ENCODE measurements at places on chromosomes 5 and 9.

DNA sequence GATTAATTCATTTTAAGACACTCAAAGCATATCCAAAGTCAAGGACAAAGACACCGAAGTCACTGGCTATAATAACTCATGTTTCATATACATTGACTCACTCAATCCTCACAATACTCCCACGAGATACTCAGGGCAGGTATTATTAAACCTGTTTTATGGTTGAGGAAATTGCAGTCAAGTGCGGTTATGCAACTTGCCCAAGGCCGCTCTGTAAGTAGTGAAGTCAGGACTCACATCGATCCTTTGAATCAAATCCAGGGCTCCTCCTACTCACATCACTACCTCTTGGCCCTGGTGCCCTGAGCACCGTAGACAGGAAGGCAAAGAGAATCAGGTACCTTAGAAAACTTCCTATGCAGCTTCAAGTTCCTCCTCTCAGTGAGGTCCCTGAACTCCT is 87.8 kb upstream of the APC start:
- DNase-seq: no peak

DNA sequence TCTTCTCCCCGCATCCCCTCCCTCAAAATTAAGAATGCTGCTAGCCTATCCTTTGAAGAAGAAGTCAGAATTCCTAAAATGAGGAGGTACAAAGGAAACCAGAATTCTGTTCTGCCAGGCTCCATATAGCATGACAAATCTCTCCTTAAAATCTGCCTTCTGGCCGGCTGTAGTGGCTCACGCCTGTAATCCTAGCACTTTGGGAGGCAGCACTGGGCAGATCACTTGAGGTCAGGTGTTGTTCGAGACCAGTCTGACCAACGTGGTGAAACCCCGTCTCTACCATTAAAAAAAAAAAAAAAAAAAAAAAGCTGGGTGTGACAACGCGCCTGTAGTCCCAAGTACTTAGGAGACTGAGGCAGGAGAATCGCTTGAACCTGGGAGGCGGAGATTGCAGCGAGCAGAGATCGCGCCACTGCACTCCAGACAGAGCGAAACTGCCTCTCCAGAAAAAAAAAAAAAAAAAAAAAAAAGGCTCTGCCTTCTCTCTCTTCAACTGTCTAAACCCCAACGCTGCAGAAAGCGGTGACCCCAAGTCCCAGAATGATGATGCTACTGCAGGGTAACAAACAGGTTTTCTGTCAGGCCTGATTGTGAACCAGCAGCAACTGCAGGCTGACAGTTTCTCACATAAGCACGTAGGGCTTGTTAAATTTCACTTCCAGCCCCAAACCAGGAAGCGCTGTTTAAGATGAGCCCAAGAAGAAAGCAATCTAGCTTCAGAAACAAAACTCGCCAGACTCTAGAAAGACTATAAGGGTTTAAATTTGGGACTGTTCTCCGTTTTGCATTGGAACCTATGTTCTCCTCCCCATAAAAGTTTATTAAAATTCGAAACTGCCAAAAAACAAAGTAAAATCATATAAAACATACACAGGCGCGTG is 963 bp upstream of the CAST start:
- peak; percentile 47 for DNase-seq

GRCh38 chr5:153456993-153457392 is 33.5 kb upstream of the GRIA1 start:
- DNase-seq: no peak

GRCh38 chr9:4258320-4259090 is 41.4 kb downstream of the GLIS3 start:
- no peak for DNase-seq

GRCh38 chr9:99137891-99138290 is 33.0 kb downstream of the TGFBR1 start:
- no peak for DNase-seq

GRCh38 chr5:3729631-3730030 is 134.0 kb downstream of the IRX1 start:
- no peak for DNase-seq

GRCh38 chr9:91289244-91289643 is 72.5 kb downstream of the AUH start:
- no peak for DNase-seq

DNA sequence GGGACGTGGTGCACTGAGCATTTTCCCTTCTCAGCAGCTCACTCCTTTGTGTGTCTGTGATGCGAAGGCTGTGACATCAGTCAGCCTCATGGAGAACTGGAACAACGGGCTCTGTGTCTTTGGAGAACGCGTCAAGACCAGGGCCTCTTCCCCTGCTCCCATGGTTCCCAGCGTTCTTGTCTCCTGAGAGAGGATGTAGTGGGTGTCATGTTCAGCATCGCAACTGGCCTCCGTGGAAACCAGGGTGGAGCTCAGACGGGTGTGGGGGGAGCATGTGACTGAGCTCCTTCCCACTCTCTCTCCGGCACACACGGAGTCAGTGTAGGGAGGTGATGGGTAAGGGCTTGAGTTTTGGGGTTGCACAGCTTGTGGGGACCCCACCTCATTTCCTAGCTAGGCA is 59.7 kb downstream of the TENT4A start:
- DNase-seq: no peak

DNA sequence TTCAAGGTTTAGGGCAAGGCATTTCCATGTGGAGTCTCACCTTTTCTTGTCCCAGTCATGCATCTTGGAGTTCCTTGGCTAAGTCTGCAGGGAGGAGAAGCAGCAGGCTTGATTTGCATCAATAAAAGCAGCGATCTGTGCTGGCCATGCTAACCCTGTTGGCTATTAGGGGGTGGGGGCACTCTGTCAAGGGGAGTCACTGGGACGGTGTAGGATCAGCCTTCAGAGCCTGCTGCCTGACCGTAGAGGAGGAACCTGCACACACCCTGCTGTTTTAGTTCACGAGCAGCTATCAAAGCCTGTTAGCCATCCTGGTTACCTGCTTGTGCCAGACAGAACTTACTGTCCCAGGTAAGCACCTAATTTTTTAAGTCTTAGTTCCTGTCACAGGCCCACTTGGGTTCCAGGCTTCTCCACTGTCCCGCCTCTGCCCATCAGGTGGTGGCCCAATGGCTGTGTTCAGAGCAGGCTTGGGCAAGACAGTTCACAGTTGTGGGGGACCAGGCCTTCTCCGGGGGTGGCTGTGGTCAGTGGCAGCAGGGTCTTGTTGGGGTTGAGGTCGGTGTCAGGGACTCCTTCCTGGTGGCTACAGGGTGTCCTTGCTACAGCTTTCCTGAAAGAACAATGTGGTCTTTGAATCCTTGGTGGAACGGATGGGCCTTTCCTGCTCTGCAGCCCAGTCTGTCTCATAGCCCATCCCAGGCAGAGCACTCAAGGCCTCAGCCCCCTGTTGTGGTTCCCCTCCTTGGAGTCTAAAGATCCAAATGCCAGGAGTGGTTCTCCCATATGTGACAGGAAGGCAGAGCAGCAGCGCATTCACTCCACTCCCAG is 43.7 kb downstream of the SECISBP2 start:
- peak; percentile 21 for DNase-seq

- DNase-seq: no peak
Measured at GRCh38 chr5:156125118-156125517, 201.8 kb upstream of the SGCD start.

- DNase-seq: no peak
Measured at GRCh38 chr5:170511551-170512258, 7.9 kb downstream of the KCNIP1 start.

- DNase-seq: no peak
Measured at GRCh38 chr5:147359101-147359500, 124.3 kb downstream of the STK32A start.

DNA sequence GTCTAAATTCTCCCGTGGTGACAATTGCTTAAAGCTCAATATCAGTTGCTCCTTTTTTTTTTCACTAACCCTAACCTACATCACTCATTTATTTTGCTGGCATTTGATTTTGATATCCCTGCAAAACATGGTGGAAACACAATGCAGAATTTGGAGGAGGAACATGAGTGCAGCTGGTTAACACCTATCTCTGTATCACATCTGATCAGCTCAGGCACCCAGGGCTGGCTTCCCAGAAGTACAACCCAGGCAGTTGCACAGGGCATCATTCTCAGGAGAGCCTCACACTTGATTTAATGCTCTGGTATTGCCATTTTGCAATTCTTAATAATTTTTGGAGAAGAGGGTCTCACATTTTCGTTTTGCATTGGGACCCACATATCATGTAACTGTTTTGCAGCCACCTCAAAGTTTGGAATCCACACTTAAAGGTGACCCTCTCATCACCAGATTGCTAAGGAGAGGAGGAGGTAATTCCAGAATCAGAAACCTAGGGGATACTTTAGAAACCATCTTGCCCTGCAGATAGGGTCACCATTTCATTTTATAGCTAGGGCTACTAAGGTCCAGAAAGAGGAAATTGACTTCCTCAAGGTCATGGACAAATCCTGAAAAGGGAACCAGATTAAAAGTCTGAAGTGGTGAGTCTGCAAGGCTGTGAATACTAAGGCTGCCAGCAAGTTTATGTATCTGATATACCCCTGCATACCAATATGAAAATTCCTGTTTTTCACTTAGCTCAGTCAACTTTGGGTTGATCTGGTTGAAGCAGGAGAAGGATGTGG is 19.3 kb upstream of the ADAM19 start:
- DNase-seq: no peak

- no peak for DNase-seq
Measured at GRCh38 chr9:131496844-131497405, 5.8 kb upstream of the POMT1 start.

DNA sequence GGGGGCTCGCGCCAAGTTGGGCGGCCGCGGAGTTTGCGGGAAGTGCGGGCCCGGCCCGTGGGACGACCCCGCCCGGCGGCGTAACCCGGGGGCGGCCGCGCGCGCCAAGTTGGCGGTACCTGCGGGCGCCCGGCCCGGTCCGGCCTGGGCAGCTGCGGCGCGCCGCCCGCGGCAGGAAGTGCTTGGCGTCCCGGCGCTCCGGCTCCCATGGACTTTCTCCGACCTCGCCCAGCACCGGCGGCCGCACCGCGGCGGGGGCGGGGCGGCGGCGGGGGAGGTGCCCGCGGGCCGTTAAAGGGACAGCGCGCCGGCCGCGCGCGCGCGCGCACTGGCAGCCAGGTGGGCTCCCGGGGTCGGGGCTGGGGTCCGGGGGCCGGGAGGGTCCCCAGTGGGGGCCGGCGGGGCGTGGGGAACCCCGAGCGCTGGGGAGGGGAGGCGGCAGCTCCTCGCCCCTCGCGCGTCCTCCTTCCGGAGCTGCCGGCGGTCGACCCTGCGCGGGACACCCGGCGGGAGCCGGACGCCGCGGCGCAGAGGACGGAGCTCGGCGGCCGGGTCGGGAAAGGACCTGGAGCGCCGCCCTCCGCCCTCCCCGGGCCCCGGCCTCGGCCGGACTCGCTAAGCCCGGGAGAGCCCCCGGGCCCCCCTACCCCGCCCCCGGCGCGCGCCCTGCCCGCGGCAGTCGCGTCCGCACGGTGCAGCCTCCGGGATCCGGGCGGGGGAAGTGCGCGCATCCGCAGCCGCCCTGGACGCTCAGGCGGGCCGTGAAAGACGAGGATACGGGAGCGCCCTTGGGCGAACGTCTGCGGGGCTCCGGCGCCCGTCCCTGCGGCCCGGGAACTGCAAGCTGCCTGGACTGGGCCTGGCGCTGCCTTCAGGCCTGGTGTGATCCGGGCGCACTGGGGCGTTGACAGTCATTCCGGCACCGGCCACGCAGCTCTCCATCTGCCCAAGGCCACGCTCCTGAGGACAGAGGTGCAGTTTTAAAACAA is at the start of gene NACC2:
Gene NACC2, minus strand, starts transcription at position 220 of the 989 bp plus-strand sequence. CDS start 44,768 bp downstream, outside the sequence.
- DNase-seq: peak; percentile 53

GRCh38 chr9:81472701-81473100 is 216.6 kb downstream of the TLE1 start:
- DNase-seq: no peak

- no peak for DNase-seq
Measured at GRCh38 chr5:72618708-72619107, 111.5 kb upstream of the ZNF366 start.

DNA sequence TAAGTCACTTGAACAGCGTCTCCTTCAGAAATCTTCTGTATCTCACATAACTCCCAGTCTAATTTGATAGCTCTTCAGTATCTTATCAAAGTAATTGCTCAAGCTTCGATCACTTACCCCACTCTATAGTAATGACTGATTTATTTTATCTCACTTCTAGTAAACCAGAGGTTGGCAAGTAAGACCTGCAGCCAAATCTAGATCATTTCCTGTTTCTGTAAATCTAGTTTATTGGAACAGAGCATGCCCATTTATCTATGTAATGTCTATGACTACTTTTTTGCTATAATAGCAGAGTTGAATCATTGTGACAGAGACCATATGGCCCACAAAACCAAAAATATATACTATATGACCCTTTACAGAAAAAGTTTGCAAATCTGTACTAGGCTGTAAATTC is 40.1 kb downstream of the TSSK1B start:
- DNase-seq: no peak

DNA sequence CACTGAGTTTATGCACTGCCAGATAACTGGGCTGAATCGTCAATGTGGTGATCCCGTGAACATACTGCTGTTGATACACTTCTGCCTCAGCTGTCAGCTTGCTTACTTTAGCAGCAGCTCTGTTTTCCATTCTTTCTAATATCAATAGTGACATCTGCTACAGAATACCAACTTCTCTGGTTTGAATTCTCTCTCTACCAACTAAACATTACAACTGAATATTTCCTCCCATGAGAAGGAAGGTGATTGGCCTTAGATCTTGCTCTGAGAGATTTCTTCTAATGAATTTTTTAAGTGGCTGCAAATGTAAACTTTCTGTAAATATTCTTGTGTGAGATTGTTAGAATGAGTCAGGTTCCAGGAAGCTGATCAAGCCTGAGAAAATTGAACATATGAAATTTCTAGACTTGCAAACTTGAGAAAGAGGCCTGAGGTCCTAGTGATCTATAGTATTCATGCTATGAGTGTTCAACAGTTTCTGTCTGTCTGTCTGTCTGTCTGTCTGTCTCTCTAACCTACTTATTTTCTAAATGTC is 205.5 kb upstream of the CDKN2B start:
- no peak for DNase-seq

- DNase-seq: no peak
Measured at GRCh38 chr5:112685386-112685785, 52.3 kb upstream of the APC start.

DNA sequence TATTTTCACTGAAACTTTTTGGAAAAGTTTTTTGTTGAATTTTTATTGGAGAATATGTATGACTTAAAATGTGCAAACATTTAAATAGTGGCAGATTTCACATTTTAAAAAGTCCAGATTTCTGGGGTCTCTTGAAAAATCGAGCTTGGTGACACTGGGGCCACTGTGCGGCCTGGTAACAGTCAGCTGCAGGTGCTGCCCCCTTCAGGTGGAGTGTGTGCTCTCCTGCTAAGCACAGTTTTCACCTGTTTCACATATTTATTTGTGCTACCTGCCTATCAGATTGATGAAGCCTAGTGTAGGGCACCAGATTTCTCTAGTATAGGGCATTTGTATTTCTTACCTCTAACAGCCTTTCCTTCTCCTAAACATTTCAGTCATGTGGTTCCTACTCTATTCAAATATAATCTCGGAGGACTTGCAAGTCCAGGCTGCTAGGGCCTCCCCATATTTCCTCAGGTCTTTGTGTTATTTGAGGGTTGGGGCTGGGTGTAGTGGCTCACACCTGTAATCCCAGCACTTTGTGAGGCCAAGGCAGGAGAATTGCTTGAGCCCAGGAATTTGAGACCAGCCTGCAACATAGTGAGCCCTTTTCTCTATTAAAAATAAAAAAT is 95.8 kb upstream of the KLF9 start:
- DNase-seq: peak; percentile 71

- DNase-seq: no peak
Measured at GRCh38 chr9:88025411-88026117, 51.2 kb upstream of the CDK20 start.

GRCh38 chr5:55991768-55992486 is 2.8 kb downstream of the IL6ST start:
- DNase-seq: no peak

GRCh38 chr5:102627315-102627714 is 127.8 kb upstream of the PAM start:
- DNase-seq: no peak
